Effector CD8-positive, alpha-beta T cell (primary cell): ENCODE measurements at places on chromosomes 2 and 18.
A peak's percentile ranks its signal among the peaks of the same experiment; 100 is the strongest.

DNA sequence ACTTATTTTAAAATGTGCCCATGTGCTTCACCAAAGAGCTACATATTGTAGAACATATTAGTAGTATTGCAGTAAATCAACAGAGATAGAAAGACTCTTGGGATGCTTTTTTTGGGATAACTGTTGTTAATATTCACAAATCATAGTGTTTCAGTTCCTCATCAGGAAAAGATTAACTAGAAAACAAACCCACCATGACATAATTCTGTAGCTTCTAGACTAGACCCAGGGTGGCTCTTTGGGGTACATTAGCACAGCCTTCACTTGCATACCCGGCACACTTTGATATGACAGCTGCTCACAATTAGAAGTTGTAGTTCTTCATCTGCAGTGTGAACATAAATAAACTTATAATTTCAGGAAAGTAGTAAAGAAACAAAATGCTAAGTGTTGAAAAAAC is 154.2 kb downstream of the ATP9B start:
- DNase-seq, result no peak

DNA sequence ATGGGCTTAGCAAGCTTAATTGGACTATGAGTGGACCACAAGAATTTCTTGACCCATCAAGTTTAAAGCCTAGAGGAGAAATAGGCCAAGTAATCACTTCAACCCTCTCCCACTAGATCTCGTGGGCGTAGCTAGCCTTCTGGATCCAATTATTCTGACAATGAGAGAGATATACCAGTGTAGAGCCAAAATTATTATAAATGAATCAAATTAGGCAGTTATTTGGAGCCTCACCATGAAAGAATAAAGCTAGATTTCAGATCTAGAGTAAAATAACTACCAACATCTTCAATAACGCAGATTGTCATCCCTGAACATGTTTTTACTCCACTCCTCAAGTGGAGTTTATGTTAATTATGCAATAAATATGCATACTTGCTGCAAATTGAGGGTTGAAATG is 143.9 kb upstream of the CDH20 start:
- DNase-seq, result no peak

GRCh38 chr2:77190721-77191346 is 331.3 kb downstream of the LRRTM4 start:
- no peak for DNase-seq

GRCh38 chr2:78034706-78035105 is 512.5 kb upstream of the LRRTM4 start:
- no peak for DNase-seq

DNA sequence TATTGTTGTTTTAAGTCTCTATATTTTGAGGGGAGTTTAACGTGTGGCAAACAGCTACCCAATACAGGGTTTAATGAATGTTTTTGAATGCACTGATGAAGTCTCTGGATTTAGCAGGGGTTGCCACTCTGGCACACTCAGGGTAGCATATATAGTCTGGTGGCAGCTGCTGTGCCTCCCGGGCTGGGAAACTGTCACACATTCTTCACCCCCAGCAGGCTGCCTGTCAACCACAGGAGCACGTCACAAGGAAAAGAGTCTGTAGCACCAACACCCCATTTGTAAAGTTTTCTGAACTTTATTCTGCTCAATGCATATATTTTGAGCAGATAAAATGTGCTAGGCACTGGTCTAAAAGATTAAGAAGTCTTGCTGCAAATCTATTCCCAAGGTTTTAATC is 39.3 kb downstream of the NGEF start:
- no peak for DNase-seq

- no peak for DNase-seq
These were observed 33.0 kb downstream of the RAB1A start for GRCh38 chr2:65096948-65097347.

DNA sequence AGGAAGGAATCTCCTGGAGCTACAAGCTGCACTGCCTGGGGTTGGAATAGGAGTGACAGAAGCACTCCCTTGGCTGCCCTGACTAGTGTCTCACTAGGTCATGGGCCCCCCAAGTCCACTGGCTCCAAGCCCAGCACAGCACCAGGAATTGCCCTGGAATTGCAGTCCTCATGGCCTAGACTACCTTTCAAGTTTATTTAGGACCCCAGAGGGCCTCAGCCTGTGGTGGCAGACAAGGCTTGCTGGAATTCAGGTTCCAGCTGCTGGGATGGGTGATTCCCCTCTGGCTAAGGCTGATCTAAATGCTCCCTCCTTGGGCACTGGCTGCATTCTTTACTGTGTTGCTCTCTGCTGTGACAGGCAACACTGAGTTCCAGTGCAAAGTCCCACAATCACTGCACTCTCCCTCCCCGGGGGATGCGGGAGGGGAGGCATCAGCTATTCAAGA is 14.0 kb downstream of the STRADB start:
- DNase-seq, result no peak

- DNase-seq, result no peak
These were observed 25.4 kb downstream of the MAP4K4 start for GRCh38 chr2:101722864-101723263.

GRCh38 chr2:128271597-128271910 is 47.1 kb downstream of the HS6ST1 start:
- no peak for DNase-seq

DNA sequence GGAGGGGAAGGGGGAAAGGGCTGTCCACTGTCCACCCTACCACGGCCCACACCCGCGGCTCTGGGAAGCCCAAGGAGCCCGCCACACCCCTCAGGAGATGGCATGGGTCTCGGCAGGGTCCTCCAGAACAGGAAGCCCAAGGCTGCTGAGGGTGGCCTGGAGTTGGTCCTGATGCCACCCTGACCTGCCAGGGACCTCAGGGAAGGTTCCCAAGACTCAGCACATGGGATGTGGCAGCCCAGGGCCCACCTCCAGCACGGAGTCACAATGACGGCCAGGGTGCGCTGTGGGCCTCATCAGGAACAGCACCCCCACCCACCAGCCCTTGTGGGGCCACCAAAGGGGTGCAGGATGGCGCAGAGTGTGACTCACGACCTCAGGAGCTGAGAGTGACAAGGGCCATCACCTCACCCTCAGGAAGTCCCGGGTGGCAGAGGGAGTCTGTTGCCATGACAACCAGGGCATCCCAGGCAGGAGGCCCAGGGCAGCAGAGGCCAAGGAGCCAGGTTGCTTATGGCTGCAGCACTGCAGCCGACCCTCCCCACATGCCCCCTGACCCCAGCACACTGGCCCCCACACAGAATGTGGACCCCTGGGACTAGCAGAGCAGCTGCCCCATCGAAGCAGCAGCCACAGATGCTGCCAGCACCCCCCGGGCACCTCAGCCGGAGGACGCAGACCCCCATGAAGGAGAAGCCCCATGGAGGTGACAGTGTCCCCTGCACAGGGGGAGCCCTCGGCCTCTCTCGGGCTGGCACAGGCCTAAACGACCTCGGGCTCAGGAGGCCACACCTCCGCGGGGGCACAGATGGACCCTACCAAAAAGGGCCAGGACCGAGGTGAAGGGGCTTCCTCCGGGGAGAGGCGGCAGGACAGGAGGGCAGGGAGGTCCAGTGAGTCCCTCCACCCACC is 34.3 kb downstream of the KIF1A start:
- DNase-seq, result no peak

DNA sequence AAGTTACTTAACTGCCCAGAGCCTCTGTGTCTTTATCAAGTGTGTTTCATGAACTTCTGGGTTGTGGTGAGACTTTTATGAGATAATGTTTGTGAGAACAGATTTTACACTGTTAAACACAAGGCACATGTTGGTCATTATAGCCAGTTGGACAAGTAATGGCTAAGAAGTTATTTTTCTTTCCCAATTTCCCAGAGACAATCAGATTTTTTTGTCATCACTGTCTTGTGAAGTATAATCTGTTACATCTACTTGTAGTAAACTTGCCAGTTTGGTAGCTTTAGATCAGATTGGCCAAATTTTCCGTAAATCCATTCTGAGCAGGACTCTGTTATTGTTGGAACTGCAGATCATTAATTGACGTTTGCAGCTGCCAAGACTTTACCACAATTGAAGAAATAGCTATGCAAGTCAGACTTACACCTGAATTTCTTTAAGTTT is 838.8 kb downstream of the SLC4A3 start:
- DNase-seq, result no peak

- peak; percentile 48 for DNase-seq
These were observed 11.3 kb downstream of the STK17B start for GRCh38 chr2:196160101-196160500.

DNA sequence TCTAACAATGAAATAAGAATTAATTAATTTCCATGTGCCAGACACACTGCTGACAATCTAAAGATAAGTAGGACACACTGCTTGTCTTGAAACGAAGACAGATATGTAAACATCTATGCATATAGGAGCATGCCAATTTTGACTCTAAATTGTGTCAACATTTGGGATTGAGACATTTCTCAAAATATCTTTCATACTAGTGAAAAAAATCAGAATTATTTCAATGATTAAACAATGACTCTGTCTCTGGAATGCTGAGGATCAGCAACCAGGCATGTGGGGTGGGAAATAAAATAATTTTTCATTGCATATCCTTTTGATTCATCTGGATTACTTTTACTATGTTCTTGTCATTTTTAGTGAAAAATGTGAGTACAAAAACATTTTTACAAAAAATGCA is 262.6 kb upstream of the SYT4 start:
- no peak for DNase-seq

DNA sequence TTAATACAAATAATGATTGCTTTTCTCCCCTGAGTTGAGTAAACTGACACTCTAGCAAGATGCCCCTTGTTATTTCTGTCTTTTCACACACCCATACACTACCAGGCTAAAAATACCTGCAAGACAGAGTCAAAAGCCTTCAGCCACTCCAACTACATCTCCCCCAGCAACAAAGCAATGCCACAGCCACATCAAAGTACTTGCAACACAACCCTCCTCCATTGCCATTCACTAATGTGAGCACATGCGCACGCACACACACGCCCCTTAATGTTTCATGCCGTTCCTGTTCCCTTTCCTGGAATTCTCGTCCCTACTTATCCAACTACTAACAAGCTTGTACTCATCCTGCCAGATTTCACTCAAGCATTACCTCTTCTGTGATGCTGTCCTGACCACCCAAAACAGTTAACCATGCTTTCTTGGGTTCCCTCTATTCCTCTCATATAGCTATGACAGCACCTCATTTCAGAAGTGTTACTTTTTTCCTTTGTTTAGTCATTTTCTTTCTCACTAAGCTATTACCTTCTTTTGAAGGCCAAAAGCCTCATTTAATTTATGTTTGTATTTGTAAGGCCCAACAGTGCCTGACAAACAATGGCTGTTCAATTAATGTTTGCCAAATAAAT is 29.6 kb downstream of the SLC25A12 start:
- no peak for DNase-seq

DNA sequence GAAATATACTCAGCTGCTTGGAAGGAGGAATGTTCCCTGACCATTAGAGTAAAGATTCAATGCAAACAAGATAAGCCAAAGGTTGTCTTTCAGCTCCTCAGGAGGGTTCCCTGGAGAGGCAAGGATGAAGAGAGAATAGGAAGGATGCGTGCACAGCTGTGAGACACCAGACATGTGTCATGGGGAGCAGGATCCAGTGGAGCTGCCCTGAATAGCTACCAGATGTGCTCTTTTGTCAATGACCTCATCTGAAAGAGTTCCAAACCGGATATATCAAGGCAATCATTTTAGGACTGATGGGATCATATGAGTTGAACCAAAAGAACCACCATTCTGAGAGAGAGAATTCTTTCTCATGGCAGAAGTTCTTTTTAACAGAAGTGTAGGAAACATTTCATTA is 490.6 kb downstream of the IRS1 start:
- no peak for DNase-seq

- DNase-seq, result no peak
These were observed 87.2 kb upstream of the HPCAL1 start for GRCh38 chr2:10215393-10215935.

DNA sequence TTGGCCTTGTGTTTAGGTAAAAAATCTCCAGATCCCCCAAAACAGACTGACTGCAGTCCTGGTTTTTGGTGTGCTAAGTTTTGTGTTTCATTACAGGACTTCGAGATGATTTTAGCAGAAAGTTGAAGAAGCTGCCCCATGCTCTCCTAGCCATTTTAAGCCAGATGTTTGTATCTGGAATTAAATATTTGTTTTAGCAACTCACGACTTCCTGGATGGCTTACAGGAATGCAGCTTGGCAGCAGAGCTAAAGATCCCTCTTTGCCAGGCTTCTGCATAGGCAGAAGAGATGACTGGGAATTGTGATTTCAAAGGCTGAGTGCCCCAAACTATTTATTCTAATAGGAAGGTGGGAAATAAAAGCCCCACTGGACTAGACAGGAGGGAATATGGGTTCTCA is 31.1 kb downstream of the ONECUT2 start:
- no peak for DNase-seq

DNA sequence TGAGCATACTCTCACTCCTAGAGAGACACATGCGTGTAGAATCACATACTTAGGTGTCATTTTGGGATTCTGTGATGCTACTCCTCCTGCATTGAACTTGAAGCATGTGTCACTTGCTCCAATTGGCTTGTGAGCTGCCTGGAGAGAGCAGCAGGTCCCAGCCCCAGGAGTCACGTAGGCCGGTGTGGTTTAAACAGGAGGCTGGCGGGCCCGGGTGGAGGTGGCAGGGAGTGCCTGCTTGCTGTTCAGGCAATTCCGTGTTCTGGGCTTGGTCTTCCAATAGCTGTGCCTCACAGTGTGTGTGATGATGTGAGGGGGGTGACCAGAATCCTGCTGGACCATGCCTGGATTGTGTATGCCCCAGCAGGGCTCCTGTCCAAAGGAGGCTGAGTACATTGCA is 51.0 kb downstream of the ZNF236 start:
- no peak for DNase-seq

- no peak for DNase-seq
These were observed 453.1 kb downstream of the CMPK2 start for GRCh38 chr2:6412533-6413091.

GRCh38 chr2:30301551-30301950 is 70.2 kb downstream of the LBH start:
- DNase-seq, result no peak

- no peak for DNase-seq
These were observed 89.4 kb downstream of the CELF4 start for GRCh38 chr18:37476182-37476581.

- DNase-seq, result no peak
These were observed 38.2 kb downstream of the GPD2 start for GRCh38 chr2:156474401-156474800.

DNA sequence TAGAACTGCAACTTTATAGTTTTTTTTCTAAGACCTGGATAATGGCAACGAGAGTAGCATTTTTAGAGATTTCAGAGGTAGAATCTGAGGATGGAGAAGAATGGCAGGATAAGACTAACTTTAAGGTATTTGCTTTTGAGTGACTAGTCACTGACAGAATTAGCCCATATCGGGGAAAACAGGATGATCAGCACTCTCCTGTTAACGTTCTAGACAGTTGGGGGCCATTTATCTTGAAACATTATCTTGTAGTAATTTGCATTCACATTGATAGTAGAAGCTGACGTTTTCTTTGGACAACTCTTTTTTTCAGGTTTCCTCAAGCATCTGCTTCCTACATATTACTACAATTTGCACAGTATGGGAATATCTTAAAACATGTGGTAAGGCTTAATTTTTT is 32.9 kb downstream of the NUP35 start:
- no peak for DNase-seq

DNA sequence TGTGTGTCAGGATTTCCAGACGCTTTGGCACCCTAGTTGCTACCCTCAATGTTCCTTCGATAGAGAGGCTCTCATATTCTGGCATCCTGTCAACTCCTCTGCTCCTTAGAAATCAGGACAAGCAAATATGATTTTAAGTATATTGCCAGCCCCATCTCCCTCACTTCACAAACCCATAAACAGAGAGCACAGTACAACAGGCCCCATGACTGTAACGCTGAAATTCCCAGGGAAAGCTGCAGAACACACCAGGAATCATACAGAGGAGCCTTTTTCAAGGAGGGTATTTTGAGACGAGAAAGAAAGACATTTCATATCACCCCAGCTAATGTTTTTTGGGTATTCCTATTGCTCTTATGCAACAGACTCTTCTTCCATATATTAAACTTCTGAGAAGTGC is 162.9 kb downstream of the NAPG start:
- no peak for DNase-seq
